ENCODE measurements at places on chromosomes 4 and X.
A peak's percentile ranks its signal among the peaks of the same experiment; 100 is the strongest.

GRCh38 chrX:46575586-46575985, 2.0 kb downstream of the CHST7 start:
- DNase-seq = no peak

- DNase-seq = no peak
Observed at GRCh38 chr4:39285853-39286252, 80.3 kb downstream of the RFC1 start.

DNA sequence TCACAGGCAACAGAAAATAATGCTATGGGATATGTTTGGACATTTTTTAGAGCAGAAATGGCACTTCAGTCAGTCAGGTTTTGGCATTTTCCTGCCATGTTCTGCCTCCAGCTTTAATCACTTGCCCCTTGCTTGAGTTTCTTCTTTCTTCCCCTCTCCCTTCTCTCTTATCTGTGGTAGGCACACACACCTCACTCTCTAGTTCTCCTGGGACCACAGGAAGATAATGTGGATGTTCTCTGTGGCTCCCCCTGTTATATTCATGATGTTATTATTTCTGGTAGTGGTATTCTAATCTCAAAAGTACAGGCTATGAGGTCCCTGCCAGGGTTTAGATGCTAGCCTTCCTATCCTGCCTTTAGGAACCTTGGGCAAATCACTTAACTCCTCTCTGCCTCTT, 5.2 kb downstream of the HADH start:
- no peak for DNase-seq

DNA sequence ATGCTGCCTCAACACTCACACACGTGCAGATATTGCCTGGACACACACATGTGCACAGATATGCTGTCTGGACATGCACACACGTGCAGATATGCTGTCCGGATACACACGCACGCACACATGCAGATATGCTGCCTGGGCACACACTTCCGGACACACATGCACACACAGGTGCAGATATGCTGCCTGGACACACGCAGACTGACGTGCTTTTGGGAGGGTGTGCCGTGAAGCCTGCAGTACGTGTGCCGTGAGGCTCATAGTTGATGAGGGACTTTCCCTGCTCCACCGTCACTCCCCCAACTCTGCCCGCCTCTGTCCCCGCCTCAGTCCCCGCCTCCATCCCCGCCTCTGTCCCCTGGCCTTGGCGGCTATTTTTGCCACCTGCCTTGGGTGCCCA, 14.7 kb downstream of the FGFRL1 start:
- DNase-seq = peak; percentile 60

GRCh38 chr4:930827-931193, 1.3 kb downstream of the GAK start:
- no peak for DNase-seq

DNA sequence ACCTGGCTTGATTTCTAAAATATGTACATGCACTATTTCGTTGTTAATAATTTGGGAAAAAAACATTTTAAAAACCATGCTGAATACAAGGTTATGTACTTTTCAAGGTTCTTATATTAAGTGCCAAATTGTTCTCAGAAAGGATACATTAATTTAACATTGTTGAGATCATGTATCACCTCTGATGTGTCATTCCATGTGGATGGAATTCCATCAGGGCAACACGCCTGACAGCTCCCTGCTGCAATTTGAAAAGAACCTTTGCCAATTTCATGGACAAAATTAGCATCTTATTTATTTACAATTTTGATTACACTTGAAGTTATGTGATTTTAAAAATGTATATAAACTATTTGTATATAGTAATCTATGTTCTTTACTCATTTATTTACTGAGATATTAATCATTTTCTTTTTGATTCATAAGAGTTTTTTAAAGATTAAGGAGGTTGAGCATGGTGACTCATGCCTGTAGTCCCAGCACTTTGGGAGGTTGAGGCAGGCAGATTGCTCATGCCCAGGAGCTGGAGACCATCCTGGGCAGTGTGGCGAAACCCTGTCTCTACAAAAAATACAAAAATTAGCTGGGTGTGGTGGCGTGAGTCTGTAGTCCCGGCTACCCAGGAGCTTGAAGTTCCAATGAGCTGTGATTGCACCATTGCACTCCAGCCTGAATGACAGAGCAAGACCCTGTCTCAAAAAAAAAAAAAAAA, 142.8 kb downstream of the ENPP6 start:
- no peak for DNase-seq

- DNase-seq = no peak
Observed at GRCh38 chr4:147057611-147058190, 112.0 kb upstream of the TTC29 start.

GRCh38 chr4:40916218-40916555, 166.4 kb downstream of the NSUN7 start:
- DNase-seq = no peak

- no peak for DNase-seq
Observed at GRCh38 chr4:113496698-113497097, 264.8 kb downstream of the CAMK2D start.

GRCh38 chr4:8847331-8847730, 24.3 kb downstream of the HMX1 start:
- no peak for DNase-seq

GRCh38 chr4:84582302-84582987, 482 bp upstream of the CDS1 start:
- peak; percentile 92 for DNase-seq
